ENCODE measurements at places on chromosomes 4 and X.

GRCh38 chrX:96435378-96436035 lies 249.1 kb upstream of the DIAPH2 start:
- peaks cover 8% of the 10 kb centered on the region for H3K4me1 ChIP-seq
- no peak overlapping the region for H3K27ac ChIP-seq
- DNase-seq, result no peak
- no peaks in the 10 kb centered on the region for H3K36me3 ChIP-seq
- no peak overlapping the region for H3K4me3 ChIP-seq
- H3K27me3 ChIP-seq, result no peaks in the 10 kb centered on the region

DNA sequence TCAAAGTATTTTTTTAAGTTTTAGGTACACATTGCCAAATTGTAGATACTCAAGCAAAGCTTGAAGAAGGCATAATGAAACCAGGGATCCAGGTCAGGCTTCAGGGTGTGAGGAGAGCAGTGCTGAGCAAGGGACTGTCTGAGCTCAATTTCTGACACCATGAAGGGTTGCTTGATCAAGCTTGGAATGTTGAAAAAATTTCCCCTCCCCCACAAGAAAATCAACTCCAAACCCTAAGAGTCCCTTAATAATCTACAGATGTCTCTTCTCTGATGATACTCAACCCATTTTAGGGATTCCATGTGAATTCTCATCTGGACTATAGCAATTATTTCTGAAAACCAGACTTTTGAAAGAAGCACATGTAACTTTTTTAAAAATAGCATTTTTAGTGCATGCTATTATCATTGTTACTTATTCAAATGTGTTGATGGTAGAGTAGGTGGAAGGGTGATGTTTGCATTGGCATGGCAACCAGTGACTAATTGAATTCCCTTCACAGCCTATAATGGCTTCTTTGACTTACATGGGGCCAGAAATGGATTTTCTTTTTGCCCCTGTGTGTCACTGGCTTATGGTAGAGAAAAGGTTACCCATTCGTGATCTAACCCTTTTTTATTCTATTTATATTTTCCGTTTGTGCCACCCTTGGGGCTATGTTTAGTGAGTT lies 252.0 kb downstream of the FBXW7 start:
- no peaks in the 10 kb centered on the region for H3K4me1 ChIP-seq
- no peak for DNase-seq
- H3K27me3 ChIP-seq, result no peaks in the 10 kb centered on the region
- no peak overlapping the region for H3K27ac ChIP-seq
- H3K36me3 ChIP-seq, result no peaks in the 10 kb centered on the region
- H3K4me3 ChIP-seq, result no peak overlapping the region

DNA sequence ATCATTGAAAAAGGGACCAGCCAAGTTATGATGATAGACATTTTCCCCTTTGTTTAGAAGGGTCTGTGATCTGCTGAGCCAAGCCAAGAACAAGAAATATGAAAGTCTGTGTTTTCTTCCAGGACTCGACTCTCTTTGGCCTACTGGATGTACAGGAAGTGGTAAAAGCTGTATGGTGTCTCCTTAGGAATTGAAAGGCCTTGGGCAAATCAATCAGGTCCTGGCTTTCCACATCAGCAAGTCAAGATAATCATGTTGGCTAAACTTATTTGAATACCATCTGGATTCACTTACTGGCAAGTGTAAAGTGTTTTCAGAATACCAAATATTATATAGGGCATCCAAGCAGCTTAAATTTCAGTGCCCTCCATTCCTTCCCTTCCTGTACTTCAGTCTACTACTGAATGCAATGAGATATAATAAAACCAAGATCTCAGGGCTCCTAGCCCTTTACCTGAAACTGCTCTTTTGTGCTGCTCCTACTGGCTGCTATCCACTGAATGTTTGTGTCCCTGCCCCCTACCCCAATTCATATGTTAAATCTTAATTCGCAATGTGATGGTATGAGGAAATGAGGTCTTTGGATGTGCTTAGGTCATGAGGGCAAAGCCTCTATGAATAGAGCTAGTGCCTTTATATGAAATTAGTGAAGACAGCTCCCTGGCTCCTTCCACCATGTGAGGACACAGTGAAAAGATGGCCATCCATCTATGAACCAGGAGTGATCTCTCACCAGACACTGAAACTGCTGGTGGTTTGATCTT lies 578.0 kb downstream of the SPRY1 start:
- H3K27ac ChIP-seq, result no peak overlapping the region
- H3K36me3 ChIP-seq, result no peaks in the 10 kb centered on the region
- DNase-seq, result no peak
- H3K4me1 ChIP-seq, result peaks cover 2% of the 10 kb centered on the region
- H3K27me3 ChIP-seq, result no peaks in the 10 kb centered on the region

DNA sequence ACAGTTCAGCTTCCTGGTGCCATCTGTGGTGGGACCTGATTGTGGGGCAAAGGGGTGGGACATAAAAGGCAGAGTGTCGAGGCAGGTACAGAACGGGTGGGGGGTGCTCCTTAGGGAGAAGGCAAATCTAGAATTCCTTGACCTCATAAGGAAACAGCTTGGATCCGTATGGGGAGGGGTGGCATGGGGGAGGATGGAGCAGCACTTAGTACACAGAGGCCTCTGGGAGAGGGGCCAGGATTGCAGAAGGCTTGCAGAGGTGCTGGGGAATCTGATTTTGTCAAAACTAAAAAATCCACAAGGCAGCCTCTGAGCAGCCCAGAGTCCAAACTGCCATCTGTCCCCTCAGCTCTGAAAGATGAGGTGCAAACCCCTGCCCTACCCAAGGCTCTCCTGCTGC lies 2.3 kb upstream of the EMD start:
- peak overlapping the region; percentile 96 for H3K27ac ChIP-seq
- no peak overlapping the region for H3K4me3 ChIP-seq
- H3K36me3 ChIP-seq, result no peaks in the 10 kb centered on the region
- no peaks in the 10 kb centered on the region for H3K4me1 ChIP-seq

- DNase-seq, result no peak
- no peaks in the 10 kb centered on the region for H3K36me3 ChIP-seq
- H3K4me3 ChIP-seq, result no peak overlapping the region
- H3K27me3 ChIP-seq, result no peaks in the 10 kb centered on the region
- H3K4me1 ChIP-seq, result no peaks in the 10 kb centered on the region
- H3K27ac ChIP-seq, result no peak overlapping the region
These were observed 15.7 kb upstream of the MSX1 start for GRCh38 chr4:4843635-4844291.

Data from ovary (tissue), 10 donors.